ENCODE measurements at places on chromosomes 1 and 21. TPM values are rescaled to one million over a fixed set of nuclear protein-coding genes. Genes with fewer than 3 reads are reported as not detected.

AIRE gene
- 3.0 TPM for total RNA-seq

PYCR2 gene
- 97.3 TPM for total RNA-seq

MAEL gene
- total RNA-seq = not detected

CLCA2 gene
- not detected for total RNA-seq

RXRG gene
- not detected for total RNA-seq

SLC2A5 gene
- total RNA-seq = 0.05 TPM

AMY1B gene
- total RNA-seq = not detected

WLS gene
- total RNA-seq = not detected

BEST4 gene
- total RNA-seq = 0.55 TPM

RGSL1 gene
- total RNA-seq = not detected

C1orf116 gene
- total RNA-seq = not detected

BMP8A gene
- not detected for total RNA-seq

IL6R gene
- 5.3 TPM for total RNA-seq

ZYG11A gene
- total RNA-seq = 0.57 TPM

SPRR2G gene
- not detected for total RNA-seq

EDARADD gene
- 11.7 TPM for total RNA-seq

IRF6 gene
- not detected for total RNA-seq

JAK1 gene
- 165 TPM for total RNA-seq

CELA3B gene
- not detected for total RNA-seq

S100A8 gene
- not detected for total RNA-seq

ADAMTSL4 gene
- 0.39 TPM for total RNA-seq

Data from T-helper 2 cell treated with Interferon-gamma antibody and Interleukin-4, amounts not matched to agents 100 ng/mL and 5 ng/mL, for 36 hours (primary cell).